CD4-positive, alpha-beta T cell treated with Interleukin-4 for 1 hour (primary cell): ENCODE measurements at places on chromosomes 16 and 17.

DNA sequence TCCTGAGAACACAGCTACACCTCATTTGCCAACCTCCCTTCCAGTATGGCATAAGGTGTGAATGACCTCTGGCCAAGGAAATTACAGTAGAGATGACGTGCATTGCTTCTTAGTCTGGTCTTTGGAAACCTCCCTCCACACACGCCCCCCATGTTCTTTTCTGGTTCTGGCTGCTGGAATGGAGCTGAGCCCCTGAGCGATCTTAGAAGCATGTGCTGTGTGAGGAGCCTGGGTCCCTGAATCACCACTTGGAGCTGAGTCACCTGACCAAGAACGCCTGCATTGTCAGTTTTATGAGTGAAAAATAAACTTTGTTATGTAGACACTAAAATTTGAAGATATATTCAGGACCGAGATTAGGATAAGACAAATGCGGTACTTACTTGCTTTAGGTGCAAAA, 51.4 kb downstream of the HS3ST3A1 start:
- no peak for DNase-seq

- no peak for DNase-seq
Observed at GRCh38 chr17:50076591-50077235, 18.4 kb upstream of the PDK2 start.

GRCh38 chr16:68954911-68955635, 111.7 kb downstream of the TANGO6 start:
- DNase-seq: no peak

DNA sequence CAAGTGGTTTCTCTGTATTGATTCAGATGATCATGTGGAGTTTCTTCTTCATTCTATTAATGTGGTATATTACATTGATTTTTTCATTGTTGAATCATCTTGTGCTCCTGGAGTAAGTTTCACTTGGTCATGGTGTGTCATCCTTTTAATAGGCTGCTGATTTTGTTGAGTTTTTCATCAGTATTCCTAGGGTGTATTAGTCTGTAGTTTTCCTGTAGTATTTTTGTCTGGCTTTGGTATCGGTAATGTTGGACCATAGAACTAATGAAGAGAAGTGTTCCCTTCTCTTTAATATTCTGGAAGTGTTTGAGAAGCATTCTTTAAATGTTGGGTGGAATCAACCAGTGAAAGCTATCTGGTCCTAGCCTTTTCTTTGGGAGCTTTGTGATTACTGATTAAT, 99.0 kb downstream of the OMG start:
- no peak for DNase-seq

DNA sequence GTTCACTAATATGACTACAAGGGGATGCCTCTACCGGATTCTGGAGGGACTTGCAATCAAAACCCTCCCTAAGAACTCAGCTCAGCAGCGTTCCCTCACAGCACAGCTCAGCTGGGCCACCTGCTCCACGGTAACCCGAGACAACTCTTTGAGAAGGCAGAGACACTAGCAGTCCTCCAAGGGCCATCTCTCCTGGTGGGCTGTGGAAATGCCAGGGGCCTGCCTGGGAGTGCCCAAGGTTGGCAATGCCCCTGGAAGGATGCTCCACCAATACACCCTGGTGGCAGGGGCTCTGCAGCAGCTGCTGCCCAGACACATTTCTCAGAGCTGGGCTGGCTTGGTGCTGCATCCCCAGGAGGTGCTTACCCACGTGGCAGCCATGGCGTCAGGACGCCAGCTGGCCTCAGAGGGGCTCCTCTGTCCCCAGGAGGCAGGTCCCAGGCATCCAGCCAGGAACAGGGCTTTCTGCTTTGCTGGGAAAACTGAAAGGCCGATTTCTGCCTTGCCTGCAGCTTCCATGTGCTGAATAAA, 16.5 kb downstream of the CDIP1 start:
- no peak for DNase-seq

DNA sequence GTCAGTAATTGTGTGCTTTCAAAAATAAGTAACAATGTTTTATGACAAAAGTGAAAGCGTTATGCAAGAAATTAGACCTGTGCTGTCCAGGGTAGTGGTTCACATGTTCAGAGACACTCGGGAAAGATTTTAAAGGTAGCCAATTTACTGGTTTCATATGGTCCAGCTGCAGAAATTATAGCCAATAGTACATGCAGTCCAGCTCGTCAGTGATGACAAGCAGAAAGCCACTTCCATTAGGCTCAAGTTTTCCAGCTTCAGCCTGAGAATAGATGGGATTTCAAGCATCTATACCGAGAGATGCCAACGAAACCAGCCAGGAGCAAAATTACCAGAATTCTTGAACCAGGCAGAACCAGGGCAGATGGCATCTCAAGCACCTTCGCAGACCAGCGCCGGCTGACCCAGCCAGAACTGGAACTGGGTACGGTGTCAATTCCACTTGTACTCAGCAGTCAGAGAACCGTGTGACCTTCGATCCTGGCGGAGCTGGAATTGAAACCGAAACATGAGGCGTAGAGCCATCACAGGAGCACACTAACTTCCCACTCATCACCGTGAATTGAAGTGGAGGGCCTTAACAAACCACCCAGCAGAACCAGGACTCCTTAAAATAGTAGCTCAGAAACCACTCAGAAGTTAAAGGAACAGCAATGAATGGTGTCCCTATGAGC, 207.9 kb upstream of the HSBP1 start:
- DNase-seq: no peak

DNA sequence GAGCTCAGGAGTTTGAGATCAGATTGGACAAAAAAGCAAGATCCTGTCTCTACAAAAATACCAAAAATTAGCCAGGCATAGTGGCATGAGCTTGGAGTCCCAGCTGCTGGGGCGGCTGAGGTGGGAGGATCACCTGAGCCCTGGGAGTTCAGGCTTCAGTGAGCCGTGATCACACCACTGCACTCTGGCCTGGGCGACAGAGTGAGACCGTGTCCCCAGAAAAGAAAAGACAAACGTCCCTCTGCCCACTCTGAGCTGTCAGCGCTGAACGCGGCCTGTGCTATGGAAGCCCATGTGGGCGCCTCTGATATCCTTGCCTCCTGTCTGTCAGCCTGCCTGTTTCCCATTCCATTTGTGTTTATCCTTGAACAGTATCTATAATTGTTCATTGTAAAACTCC, 50.7 kb downstream of the FOXK2 start:
- no peak for DNase-seq

DNA sequence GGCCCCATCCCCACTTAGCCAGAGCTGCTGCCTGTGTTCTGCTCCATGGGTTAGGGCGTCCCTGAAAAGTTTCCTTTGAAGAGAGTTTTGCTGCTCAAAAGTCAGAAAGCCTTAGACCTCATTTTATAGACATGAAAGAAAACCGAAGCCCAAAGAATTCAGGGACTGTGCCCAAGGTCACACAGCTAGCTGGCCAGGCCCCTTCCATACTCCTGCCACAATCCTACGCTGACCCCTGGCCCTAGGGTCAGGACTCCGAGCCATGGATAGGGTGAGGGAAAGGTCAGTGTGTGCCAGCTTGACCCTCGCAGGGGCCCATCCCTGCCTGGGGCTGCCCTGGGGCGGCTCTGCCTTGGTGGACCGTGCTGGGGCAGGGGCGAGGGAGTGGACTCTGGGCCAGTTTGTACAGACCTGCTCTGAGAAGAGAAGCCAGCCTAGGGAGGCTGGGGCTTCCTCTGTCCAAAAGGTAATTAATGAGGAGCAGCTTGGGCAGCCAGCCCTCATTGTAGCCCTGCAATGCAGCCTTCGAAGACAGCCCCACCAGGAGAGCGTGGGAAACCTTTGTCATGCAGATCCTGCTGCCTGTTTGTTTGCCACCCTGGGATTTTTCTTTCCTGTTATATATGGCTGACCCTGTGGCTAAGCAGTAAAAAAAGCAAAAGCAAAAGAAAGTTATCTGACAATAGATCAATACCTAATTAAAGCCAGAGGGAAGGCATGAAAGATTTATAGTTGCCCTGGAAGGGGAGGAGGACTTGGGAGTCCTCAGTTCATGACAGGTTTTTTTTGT, 37.4 kb downstream of the RHBDL3 start:
- no peak for DNase-seq

- no peak for DNase-seq
Observed at GRCh38 chr16:17488506-17488905, 17.7 kb upstream of the XYLT1 start.

GRCh38 chr16:50309527-50310307, 43.4 kb downstream of the ADCY7 start:
- peak; percentile 10 for DNase-seq

- no peak for DNase-seq
Observed at GRCh38 chr16:80583466-80583865, 42.7 kb downstream of the DYNLRB2 start.

DNA sequence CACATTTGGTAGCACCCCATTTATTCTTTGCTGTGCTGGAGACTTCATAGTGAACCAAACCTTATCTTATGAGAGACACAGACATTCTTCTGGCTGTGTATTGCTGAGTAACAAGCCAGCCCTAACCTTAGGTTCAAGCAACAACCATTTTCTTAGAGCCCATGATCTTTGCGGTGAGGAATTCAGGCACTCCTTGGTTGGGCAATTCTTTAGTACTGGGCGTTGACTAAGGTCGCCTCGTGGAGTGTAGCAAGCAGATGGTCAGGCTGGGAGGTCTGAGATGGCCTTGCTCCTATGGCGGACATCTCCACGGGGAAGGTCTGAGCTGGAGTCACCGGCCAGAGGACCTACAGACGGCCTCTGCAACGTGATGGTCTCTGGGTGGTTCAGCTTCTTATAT, 43.1 kb downstream of the ARSG start:
- DNase-seq: no peak

GRCh38 chr17:49029801-49030200, 32.6 kb downstream of the IGF2BP1 start:
- DNase-seq: no peak

DNA sequence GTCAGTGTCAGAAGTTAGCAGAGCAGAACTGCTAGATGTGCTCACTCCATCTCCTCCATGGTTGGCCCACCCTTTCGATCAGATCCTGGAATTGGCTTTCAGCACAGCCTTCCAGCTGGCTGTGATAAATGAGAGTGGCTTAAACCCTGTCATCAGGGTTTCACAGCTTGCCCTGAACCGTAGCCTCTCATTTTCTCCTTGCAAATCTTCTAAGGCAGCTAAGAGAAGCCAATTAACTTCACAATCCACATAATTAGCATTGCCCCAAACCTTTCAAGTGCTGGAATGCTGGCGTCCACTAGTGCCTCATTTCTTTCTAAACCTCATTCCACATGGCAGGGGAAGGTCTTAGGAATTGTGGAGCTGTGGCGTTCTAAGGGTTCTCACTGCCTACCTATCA, 21.7 kb downstream of the MILR1 start:
- DNase-seq: no peak

DNA sequence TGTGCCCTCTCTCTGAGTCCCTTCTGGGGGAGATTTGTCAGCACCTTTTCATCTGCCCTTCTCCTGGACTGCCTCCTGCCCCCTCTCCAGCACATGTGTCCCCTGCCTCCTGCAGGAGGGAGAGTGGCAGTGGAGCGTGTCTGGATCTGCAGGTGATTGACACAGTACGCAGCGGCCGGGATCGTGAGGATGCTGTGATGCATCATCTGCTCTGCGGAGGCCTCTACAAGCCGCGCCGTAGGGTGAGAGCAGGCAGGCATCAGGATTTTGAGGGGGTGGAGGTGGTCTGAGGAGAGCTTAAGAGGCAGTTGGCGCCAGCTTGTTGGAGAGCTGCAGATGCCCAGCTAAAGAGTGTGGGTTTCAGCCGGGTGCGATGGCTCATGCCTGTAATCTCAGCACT, 10.9 kb downstream of the SLC9A5 start:
- DNase-seq: no peak

GRCh38 chr16:70476272-70477020, 22.1 kb downstream of the FCSK start:
- no peak for DNase-seq

DNA sequence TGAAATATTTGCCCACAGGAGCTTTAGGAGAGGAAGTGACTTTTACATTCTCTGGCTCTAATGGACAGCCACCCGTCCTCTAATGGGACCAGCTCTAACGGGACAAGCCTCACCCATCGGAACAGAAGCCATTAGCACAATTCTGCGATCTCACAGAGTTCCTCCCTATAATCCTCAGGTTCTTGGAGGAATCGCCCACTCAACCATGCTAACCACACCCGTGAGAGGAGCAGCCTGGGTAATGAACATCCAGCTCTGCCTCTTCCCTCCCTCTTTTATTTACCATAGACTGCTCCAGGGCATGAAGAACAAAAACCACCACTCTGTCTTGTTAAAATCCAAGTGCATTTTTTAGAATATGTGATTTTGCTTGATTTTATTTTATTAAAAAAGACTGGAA, 6.8 kb downstream of the SLC35B1 start:
- no peak for DNase-seq

GRCh38 chr16:76947749-76948148, 243.2 kb upstream of the MON1B start:
- no peak for DNase-seq

GRCh38 chr17:31374094-31374447, 17.4 kb upstream of the RAB11FIP4 start:
- DNase-seq: no peak

DNA sequence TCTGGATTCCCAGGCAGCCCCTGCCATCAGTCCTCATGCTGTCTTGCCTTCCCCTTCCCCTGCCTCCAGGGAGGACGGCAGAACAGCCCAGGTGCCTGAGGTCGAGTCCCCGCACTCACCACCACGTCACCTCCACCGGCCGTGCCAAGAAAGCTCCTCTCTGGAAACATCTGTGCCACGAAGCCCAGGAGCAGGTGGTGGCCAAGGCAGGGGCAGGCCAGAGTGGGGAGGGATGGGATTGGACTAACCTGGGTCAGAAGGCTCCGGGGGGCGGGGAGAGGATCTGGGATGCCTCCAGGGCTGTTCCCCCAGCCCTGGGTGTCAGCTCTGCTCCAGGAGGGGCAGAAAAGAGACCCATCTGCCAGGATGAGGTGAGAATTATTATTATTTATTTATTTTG, 7.4 kb upstream of the DPEP1 start:
- no peak for DNase-seq

- DNase-seq: no peak
Observed at GRCh38 chr16:79740252-79740651, 139.7 kb upstream of the MAF start.

DNA sequence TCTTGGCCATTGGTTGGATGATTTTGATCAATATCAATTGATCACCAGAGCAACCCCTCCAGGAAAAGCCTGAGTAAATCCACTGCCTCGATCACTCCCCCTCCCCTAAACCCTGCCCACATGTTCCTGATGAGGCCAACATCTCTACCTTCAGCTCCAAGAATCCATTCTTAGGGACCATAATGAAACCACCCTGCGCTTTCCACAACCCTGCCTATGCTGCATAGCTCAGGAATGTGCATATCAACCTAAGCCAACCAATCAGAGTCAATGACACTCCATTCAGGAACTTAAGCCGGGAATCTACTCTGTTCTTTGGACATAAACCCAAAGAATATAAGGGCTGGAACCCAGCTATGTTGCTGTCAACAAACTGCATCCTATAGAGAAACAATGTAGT, 86.3 kb downstream of the MYH11 start:
- no peak for DNase-seq

GRCh38 chr16:890716-891352, 80.0 kb downstream of the LMF1 start:
- no peak for DNase-seq

- no peak for DNase-seq
Observed at GRCh38 chr17:9922012-9922848, 17.2 kb upstream of the RCVRN start.

GRCh38 chr16:80317599-80318037, 223.2 kb upstream of the DYNLRB2 start:
- no peak for DNase-seq

GRCh38 chr16:67163999-67164558, 466 bp upstream of the HSF4 start:
- no peak for DNase-seq

- no peak for DNase-seq
Observed at GRCh38 chr16:15899538-15900100, 11.2 kb upstream of the CEP20 start.
